ENCODE measurements at places on chromosomes 1 and 21.

- DNase-seq: no peak
These were observed 35.8 kb downstream of the WNT4 start for GRCh38 chr1:22107126-22107525.

DNA sequence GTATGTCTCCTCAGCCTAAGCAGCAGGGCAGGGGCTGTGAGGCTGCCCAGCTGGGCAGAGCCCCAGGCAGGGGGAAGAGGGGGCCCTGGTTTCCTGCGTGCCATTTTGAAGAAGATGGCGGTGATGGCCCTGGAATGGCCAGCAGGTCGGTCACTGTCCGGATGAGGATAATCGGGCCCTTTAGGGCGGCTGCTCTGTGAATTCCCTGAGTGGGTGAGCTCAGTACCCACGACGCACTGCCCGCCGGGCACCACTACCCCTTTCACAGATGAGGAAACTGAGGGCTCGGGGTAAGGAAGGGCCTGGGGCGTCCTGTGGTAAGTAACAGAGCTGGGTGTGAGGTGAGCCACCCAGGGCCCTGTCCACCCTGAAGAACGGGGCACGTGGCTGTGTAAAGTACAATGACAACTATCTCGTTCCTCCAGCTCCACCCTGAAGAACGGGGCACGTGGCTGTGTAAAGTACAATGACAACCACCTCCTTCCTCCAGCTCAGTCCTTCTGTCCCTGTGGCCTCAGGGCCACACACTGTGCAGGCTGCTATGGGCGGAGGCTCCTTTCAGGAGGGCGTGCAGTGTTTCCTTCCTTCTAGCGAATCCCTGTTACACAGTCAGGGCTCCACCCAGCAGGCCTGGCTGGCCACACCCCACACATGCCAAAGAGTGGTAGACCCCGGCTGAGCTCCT, 23.2 kb downstream of the ITGB2 start:
- no peak for DNase-seq

- DNase-seq: no peak
These were observed 13.9 kb upstream of the ACTA1 start for GRCh38 chr1:229447809-229448252.

GRCh38 chr1:38667626-38668025, 191.9 kb downstream of the RRAGC start:
- DNase-seq: no peak

- DNase-seq: no peak
These were observed 5.2 kb downstream of the NCF2 start for GRCh38 chr1:183585038-183585437.

DNA sequence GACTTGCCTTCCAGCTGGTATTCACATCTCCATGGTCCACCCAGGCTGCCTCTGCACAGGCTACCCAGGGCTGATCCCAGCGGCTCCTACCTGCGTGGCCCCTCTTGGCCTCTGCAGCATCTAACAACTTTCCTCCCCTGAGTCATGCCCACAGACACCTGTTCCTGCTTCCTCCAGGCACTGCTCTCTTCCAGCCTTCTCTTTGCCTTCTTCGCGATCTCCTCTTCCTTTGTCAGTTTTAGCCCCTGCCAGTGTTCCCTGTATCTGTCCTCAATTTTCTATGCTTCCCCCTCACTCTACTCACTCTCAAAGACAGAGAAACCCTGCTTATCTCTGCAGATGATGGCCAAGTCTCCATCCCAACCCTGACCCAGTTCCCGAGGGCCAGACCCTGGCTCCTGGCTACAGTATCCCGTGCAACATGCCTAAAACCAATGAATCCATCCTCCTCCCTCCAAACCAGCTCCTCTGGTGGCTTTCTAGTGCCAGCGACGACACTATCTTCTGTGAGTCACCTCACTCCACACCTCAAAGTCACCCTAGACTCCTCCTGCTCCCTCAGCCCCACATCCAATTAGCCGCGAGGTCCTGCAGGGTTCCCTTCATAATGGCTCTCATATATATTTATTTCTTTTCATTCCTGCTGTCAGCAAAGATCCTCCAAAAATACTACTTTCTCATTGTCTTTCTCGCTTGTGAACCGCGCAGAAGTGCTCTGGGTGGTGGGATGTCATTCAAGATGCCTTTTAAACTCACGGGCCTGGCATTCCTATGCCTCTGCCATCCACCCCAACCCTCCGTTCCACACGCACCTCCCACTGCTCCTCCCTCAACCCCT, 259.2 kb downstream of the TOMM20 start:
- no peak for DNase-seq

DNA sequence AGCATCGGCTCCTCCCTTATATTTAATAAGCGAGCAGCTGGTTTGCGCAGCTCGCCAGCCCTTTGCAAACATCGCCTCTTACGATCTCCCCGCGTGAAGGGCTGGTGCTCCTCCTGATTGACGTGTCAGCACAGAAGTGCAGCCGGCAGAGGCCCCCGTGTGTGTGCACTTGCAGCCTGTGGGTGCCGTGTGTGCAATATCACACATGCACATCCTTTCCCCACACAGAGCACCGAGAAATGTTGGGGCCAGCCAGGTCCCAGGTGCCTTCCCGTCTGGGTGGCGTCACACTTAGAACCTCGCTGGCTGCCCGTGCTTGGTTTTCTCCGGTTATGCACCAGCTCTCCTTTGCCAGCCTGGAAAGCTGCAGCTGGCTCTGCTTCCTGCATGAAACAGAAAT, 126.6 kb upstream of the AJAP1 start:
- no peak for DNase-seq

- DNase-seq: no peak
These were observed 14.2 kb downstream of the MARCKSL1 start for GRCh38 chr1:32321712-32322291.

DNA sequence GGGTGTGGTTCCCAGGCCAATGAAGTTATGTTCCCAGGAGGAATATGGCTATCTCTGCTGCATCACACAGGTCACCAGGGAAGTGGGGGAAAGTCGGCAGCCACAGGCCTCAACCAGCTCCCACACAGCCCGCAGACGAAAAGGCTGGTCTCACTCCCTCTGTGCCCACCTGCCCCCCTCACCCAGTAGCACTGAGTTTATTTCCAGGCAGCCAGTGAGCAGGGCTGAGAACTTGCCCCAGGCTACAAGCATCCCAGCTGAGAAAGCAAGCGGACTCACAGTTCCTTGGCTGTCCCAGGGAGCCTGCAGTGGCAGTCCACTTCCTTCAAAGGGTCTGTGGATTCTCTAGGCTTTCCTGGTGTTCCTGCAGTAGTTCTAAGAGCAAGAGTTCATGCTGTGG, 68.9 kb downstream of the SLC5A9 start:
- DNase-seq: no peak

All from HTR-8/SVneo (cell line).